AML-193 (cell line): ENCODE measurements at places on chromosomes 5 and 9.

DNA sequence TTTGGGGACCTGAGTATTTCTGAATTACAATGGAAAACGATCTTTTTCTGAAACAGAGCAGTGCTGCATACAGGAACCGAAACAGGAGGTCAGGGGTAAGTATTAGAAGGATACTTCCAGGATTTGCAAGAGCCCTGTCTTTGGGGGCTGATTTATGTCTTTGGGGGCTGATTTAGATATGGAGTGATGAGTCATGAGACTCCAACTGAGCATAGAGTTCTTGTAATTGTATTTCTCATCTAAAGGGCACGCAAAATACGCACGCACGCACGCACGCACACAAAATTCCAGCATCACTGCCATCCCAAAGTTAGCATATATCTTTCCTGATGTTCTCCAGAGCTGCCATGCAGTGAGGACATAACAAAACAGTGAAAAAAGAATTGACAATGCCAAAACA is 414.8 kb upstream of the CCNH start:
- DNase-seq: no peak

DNA sequence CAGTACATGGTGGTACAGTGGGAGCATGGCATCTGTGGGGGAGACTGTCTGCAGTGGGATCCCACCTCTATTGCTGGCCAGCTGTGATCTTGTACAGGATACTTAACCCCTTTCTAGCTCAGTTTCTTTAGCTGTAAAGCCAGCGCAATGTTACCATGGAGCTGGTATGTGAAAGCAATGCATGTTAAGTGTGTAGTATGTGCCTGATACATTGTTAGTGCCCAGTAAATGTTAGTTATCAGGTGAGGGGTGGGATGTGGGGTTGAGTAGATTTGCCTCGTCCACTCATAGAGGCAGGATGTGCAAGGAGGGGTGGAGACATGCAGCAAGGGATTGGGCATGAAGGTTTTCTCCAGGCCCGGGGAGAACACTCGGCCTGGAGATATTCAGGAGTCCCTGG is 12.3 kb downstream of the ZBED3 start:
- no peak for DNase-seq

GRCh38 chr9:125749951-125750626 is 2.9 kb downstream of the PBX3 start:
- no peak for DNase-seq

GRCh38 chr5:108436696-108437095 is 54.8 kb upstream of the FBXL17 start:
- no peak for DNase-seq

DNA sequence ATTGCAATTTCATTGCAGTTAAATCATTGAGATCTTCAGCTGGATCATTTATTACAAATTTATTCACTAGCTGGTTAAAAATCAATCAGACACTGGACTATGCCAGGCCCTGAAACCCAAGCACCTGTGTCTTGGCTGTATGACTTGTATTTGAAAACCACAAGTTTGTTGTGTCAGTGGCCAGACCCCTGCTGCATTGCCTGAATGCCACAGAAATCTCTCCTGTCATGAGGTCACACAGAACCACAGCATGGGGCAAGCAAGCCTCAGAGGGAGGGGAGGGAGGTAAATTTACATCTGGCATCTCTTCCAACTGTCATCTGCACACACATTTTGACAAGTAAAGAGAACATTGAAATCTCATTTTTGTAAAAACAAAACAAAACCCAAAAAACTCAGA is 90.0 kb downstream of the ARRDC3 start:
- no peak for DNase-seq

DNA sequence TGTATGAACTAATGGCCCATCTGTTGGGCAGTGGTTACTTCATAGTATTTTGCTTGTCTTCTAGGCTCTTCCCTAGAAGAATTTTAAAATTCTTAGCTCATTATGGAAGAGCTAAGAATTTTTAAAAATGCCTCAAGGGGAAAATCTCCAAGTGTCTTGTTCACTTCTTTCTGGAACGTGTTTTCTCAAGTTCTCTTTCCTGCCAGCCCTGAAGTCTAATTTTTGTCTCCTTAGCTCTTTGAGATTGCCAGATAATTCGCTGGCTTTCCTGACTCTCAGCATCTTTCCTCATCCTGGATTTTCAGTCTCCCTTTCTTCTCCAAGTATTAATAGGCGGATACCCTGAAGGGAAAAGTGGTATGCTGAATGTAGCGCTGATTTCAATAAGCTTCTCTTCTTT is 395.4 kb downstream of the ARRDC3 start:
- no peak for DNase-seq

DNA sequence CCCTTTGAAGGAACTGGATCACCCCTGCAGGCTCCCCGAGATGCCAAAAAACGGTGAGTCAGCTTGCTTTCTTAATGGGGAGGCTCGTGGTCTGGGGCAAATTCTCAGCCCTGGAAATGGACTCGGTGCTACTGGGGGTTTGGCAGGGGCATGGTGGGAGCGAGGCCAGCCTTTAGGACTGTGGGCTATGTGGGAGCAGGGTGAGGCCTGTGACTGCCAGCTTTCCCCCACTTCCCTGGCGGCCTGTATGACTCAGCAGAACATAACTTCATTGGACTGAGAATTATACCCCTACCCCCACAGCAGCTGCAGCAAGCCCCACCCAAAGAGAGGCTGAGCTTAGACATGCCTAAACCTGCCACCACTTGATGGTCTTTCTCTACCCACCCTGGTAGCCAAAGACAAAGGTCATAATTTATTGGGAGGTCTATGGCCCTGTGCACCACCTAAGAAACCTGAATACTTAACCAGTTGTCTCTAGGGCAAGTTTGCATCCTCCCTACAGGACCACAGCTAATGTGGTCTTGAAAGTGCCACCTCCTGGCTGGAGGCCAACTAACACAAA is 325.3 kb downstream of the TLE1 start:
- no peak for DNase-seq

- DNase-seq: peak; percentile 77
These were observed 96.5 kb downstream of the ARHGAP26 start for GRCh38 chr5:142866563-142867275.

GRCh38 chr5:2129568-2130272 is 247.0 kb upstream of the IRX4 start:
- no peak for DNase-seq

DNA sequence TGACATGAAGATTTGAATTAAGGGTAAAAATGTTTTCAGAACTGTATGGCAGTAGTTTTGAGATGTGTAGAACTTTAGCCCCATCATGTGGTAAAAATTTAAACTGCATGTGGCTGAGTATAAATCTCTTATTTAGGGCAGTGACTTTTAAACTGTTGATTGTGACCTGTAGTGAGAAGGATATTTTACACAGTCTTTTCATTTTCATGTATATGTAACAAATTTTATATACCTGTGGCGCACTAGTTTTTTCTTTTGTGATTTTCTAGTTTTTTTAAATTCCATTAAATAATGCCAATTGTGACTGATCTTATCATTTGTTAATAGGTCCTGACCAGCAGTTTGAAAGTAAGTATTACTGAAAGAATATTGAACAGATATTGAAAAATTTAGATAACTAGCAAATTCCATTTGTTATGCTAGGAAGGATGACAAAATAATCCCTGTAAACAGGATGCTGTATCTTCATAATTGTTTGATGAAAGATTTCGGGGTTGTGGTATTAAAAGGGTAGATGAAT is 47.2 kb downstream of the GPBP1 start:
- DNase-seq: peak; percentile 65

- DNase-seq: no peak
These were observed 199.6 kb downstream of the SMARCA2 start for GRCh38 chr9:2214707-2215106.

DNA sequence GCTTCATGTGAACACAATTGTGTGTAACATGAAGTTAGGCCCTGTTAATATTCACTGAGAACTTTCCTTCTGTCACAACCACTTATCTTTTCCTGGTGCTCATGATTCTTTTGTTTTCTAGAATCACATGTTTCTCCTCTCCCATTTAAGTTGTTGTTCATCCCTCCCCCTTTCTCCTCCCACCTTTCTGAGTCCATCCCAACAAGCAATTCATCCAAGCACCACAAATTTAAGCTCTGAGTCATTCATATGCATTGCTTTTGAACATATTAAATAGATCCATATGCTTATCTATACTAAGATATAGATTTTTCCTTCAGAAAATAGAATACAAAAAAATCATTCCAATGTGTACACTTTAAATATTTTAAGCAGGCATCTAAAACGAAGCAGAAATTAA is 75.2 kb upstream of the NFIB start:
- no peak for DNase-seq

- DNase-seq: no peak
These were observed 105.7 kb upstream of the RANBP3L start for GRCh38 chr5:36407396-36407795.

- DNase-seq: no peak
These were observed 116.5 kb upstream of the DAPK1 start for GRCh38 chr9:87381050-87381711.

DNA sequence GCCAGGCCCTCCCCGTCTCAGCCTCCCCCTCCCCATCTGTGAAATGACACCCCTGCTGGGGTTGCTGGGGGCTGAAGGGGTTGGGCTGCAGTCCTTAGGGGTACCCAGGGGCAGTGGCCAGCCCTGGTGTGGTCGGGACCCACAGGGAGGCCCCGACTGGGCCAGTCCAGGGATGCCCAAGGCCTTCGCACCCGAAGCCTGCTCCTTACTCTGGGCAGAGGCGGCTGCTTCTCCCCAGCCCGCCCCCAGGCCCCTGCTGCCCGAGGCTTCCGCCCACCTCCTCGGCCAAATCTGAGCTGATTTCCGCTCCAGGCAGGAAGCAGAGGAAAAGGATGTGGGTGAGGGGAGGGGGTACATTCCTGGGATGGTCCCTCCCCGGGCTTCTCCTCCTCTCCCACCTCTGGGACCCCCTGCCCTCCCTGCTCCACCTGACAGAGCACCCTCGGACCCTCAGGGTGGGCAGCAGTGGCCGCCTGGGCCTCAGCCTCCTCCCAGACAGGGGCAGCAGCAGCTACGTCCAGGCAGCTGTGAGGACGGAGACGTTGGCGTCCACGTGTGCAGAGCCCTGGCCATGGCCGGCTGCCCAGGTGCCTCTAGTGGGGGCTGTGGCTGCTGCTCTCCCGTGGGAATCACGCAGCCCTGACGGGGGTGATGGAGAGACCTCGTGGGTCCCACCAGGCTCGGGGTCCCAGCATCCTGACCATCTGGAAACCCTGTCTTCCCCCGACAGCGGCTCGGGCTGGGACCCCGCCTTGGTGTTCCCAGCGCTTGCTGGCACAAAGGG is 4.2 kb upstream of the NRARP start:
- DNase-seq: no peak

- peak; percentile 61 for DNase-seq
These were observed 197.6 kb upstream of the RASA1 start for GRCh38 chr5:87069974-87070608.

- DNase-seq: no peak
These were observed 97.1 kb downstream of the ZNF618 start for GRCh38 chr9:113973226-113973625.

- no peak for DNase-seq
These were observed 20.8 kb upstream of the CKMT2 start for GRCh38 chr5:81212211-81212751.

DNA sequence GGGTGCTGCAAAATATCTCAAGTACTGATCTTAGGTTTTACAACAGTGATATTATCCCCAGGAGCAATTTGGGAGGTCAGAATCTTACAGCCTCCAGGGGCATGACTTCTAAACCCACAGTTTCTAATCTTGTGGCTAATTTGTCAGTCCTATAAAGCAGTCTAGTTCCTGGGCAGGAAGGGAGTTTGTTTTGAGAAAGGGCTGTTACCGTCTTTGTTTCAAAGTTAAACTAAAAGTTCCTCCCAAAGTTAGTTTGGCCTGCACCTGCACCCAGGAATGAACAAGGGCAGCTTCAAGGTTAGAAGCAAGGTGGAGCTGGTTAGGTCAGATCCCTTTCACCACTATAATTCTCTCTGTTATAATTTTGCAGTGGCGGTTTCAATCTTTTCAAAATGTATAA is 81.7 kb downstream of the SFXN1 start:
- no peak for DNase-seq

DNA sequence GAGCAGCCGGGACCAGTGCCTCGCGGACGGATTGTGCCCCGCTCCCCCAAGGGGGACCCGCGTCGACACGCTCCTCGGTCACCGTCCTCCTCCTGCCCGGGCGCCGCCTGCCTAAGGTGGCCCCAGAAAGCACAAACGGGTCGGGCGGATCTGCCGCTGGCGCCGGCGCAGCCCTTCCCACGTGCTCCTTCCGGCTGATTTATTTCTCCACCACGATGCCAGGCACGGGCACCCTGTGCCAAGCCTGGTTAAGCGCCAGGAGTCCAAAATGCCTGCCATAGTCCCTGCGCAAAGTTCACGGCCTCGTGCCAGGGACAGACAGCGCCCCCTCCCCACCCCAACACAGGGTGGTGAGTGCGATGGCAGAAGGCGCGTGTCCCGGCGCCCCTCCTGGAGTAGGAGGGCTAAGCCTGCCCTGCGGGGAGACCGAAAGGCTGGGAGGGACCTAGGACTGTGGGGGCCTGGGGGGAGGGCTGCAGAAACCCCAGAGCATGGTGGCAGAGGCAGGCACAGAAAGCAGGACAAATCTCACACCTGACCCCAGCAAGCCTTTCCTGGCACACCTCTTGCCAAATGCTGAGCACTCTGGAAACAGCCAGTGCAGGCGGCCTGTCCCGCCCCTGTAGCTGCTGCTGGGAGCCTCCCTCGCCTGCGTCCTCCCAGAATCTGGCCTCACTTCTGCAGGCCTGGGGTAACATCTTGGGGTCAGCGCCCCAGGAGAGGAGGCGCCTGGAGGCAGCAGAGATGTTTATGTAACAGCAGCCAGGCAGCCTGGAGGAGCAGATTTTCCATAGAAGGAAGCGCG is 1.1 kb upstream of the NOTCH1 start:
- no peak for DNase-seq

DNA sequence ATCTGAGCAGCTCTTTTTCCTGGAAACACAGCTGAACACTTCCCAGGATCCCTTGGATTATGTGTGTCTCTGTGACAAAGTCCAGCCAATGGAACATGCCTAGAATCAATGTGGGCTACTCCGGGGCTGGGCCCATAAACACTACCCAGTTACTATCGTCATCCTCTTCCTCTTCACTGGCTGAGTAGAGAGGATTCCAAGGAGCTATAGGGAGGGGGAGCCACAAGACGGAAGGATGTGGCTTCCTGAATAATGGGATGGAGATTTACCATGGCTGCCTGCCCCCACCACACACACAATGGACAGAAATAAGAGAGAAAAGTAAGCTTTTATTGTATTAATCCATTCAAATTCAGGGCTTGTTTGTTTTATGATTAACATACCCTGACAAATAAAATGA is 22.1 kb upstream of the TAS2R1 start:
- no peak for DNase-seq

- DNase-seq: no peak
These were observed 47.4 kb upstream of the OLFM1 start for GRCh38 chr9:135039916-135040645.

- DNase-seq: no peak
These were observed 806 bp upstream of the RNF224 start for GRCh38 chr9:137226338-137227053.

DNA sequence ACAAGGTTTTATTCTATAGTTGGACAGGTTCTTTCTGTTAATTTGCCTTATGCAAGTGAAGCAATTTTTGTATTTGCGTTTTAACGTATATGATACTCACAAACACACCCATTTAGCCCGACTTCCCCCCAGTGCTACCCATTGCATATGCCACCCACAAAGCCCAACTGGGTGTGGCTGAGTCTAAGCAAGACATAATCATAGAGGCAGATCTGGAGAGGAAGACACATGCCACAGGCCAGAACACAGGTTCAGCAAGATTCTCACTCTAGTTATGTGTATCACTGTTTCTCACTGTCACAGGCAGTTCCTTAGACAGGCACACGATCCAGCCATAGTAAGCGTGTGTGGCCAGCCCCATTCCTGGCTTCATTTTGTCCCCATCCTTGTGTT is 29.0 kb upstream of the PUM3 start:
- DNase-seq: no peak

- no peak for DNase-seq
These were observed 50.5 kb downstream of the GALNT10 start for GRCh38 chr5:154241021-154241420.
